ENCODE measurements at places on chromosomes 2 and 18.

DNA sequence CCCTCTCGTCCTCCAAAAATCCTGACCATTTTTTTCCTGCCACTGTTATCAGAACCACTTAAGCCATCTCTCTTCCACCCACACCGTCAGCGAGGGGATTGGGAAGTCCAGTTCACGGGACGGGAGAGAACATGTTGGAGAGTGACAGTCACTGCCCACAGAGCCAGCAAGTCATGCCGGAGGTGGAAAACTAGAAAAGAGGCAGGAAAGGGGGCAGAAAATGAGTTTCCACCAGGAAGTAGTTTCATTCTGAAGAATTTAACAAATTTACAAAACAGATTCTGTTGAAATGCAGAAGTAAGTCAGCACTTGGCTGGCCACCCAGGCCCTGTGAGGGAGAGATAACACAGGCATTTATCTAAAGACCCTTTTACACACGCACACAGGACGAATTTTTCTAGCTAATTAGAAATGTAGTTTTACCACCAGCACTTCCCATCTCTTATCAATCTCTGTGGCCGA is 431.3 kb downstream of the TSN start:
- no peak for DNase-seq

- DNase-seq: no peak
Measured at GRCh38 chr18:22841840-22842239, 91.3 kb upstream of the RBBP8 start.

DNA sequence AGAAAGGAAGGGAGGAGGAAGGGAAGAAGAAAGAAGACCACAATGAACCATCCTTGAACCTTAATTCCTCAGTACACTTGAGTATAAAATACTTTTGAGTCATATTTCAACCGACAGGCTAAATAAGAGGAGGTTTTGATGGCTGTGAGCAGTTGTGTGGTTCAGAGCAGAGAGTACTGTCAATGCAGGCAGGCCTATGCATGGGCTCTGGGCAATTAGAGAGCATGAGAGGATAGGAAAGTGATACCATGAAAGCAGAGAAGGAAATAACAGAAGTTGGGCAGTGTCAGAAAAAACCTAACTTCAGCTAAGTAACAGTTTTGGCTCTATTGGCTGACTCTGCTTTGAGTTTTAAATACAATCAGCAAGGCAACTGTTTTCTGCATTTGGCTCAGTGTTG is 123.6 kb upstream of the STK17B start:
- no peak for DNase-seq

- no peak for DNase-seq
Measured at GRCh38 chr2:238777369-238778067, 70.4 kb upstream of the TWIST2 start.

- DNase-seq: no peak
Measured at GRCh38 chr18:80170395-80171053, 61.5 kb downstream of the ADNP2 start.

DNA sequence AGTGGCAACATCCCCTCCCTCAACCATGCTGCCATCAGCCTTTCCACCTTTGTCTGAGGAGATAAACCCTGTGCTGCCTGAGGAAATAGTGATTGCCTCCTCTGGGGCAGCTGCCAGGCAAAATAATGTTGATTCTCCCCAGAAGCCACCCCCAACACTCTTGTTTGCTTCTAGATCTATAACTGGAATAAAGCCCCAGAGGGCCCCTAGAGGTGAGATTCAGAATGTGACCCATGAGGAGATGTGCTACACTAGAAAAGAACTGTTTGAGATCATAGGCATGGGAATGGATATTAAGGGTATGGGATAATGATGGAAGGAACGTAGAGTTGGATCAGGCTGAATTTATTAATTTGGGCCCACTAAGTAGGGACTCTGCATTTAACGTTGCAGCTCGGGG is 116.3 kb upstream of the RMP24 start:
- DNase-seq: no peak

DNA sequence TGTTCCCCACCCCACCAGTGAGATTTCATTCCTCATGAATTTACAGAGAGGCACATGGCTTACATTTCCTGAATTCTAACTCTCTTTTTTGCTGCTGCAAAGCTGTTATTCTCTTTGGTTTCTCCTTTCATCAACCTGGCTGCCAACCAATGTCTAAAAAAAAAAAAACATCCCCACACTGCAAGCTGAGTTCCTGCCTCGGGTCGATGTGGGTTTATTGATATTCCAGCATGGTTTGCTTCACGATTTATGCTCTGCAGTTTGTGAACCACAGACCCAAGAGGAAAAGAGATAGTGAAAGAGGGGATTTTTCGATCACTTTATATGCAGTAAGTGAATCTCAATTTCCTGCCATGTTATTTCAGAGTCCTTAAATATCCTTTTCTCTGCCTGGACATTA is 363.6 kb downstream of the LPIN1 start:
- DNase-seq: no peak

- DNase-seq: no peak
Measured at GRCh38 chr18:191725-192124, 33.4 kb downstream of the USP14 start.

GRCh38 chr2:196404276-196404675 is 232.9 kb upstream of the STK17B start:
- DNase-seq: no peak

GRCh38 chr2:53202063-53202462 is 565.5 kb upstream of the CHAC2 start:
- DNase-seq: no peak

- DNase-seq: no peak
Measured at GRCh38 chr2:109611467-109612095, 2.2 kb downstream of the SEPTIN10 start.

DNA sequence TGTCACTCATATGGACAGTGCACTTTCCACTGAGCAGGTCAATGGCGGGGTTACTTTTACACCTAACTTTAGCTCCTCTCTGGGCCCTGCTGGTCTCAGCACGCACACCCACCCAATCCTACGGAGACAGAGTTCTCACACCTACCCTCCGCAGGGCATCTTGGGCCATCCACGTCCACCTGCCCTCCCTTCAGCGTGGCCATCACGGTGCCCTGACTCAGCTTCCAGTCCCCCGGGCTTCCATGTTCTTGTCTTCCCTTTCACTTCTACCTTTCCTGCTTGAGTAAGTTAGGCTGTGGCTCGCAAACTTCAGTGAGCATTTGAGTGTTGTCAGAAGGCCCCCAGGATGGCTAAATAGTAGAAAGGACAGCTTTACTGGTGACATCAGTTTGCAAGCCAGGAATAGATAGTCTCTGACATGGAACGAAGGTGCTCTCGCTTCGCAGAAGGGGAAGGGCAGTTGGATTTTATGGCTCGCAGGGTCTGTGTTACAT is 232.4 kb downstream of the SEPTIN10 start:
- no peak for DNase-seq

DNA sequence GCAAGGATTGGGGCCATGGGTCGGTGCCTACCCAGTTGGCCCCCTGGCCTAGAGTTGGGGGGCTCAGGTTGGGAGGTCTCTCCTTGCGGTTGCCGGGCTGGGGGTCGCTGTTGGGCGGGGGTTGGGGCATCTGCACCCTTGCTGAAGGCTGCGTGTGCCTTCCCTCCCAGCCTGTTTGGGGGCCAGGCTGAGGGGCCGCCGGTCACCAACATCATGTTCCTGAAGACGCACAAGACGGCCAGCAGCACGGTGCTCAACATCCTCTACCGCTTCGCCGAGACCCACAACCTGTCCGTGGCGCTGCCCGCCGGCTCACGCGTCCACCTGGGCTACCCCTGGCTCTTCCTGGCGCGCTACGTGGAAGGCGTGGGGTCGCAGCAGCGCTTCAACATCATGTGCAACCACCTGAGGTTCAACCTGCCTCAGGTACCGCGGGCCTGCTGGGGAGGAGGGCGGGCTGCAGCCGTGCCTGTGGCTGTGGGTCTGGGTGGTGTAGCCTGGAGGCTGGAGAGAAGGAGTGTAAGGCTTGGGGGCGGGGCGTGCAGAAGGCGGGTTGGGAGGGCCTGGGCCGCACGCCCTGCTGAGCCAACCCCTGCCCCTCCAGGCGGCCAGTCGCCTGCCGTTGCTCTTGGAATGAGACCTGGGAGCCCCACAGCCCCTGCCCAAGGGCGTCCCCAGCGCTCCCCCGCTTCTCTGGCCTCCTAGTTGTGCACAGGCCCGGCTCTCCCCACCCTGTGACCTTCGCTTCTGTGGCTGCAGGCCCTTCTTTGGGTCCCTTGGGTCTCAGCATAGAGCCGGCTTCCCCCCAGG is 7.2 kb upstream of the NEU4 start:
- no peak for DNase-seq

DNA sequence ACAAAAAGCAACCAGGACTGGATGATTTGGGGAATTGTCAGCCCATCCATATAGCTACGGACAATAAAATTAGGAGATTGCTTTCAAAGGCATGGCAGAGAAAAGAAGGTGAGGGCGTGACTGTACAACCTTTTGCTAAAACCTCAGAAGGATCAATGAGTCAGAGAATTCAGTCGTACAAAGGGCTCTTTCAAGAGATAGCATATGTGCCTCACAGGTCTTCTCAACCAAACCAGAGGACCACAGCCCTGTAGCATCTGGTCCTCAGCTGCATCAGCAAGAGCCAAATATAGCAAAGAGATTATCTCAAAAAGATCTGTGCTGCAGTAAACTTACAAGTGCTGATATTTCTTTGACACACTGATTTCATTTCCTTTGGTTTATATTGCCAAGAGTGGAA is 149.9 kb upstream of the RAB6C start:
- DNase-seq: no peak

GRCh38 chr2:25115902-25116301 is 52.5 kb downstream of the POMC start:
- no peak for DNase-seq

DNA sequence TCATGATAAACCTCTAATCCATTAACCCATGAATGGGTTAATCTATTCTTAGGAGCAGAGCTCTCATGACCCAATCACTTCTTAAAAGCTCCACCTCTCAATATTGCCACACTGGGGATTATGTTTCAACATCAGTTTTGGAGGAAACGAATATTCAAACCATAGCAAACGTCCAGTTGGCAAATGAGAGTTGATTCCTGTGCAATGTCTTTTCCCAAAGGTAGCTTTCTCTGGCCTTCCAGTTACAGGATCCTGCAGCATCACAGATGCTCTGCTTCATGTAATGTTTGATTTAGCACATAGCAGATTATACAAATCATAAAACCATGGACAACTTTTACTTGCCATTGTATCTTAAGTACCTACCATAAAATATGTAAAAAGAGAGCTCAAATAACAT is 481.0 kb downstream of the TNS1 start:
- DNase-seq: no peak

DNA sequence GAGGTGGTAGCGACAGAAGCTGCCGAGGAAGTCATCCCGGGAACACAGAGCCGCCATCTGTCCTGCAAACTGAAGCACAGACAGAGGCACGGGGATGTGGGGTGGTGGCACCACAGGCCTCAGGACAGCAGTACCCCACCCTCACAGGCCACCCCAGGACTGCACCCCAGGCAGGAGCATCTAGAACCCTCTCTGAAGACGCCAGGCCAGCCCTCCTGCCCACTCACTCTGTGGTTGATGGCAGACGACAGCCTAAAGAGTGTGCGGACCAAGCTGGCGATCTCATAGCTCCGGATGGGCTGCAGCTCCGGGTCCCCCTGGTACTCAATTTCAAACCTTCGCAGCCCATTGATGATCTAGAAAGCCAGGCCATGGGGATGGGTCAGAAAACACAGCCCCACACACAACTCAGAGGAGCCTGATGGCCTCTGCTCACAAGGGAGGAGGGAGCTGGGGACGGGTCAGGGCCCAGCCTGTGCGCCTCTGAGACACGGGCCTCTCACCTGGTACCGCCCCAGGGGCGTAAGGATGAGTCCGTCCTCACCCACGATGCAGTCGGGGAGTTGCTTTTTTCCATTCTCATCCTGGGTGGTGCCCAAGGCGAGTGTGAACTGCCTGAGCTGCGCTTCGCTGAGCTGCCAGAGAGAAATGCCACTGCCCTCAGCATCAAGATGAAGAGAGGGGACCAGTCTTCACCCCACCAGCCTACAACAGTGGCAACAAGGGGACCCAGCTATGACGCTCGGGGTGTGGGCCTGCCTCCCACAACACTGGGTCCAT is 8.1 kb upstream of the CCDC74B start:
- no peak for DNase-seq

DNA sequence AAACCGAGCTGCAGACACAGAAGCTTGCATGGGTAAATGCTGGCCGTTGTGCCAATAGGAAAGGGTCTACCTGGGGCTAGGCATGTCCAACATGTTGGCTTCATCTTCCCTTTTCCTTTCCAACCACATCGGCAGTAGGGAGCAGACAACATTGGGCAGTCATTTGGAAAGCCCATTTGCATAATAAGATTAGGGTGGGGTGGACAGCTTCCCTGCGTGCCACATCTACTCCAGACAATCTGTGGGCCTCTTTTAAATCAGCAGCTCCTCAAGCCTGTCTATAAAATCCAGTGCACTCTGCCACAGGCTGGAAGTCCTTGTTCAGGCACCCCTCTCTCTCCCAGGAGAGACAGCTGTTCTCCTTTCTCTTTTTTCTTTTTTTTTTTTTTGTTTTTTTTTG is 203.6 kb upstream of the KYNU start:
- no peak for DNase-seq

- DNase-seq: no peak
Measured at GRCh38 chr2:168574856-168575630, 119.0 kb downstream of the CERS6 start.

DNA sequence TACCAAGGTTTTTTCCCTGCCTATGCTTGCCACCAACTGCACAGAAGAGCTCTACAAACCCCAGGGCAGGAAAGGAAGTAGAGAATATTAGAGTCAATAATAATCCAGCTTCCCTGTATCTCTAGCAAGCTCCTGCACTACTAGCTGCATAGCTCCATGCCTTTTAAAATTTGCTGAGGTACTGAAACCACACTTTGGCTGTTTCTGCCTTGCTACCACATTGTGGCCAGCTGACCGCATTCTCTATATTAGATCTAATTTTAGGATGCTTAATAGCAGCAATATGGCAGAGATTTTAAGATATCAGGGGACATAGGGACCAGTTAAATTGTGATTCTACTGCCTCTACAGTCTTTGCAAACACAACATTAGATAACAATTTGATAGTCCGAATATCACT is 534.6 kb downstream of the MBD2 start:
- DNase-seq: no peak

- no peak for DNase-seq
Measured at GRCh38 chr2:138493334-138493733, 8.2 kb upstream of the SPOPL start.

GRCh38 chr2:40160751-40161218 is 291.1 kb downstream of the SLC8A1 start:
- DNase-seq: no peak

DNA sequence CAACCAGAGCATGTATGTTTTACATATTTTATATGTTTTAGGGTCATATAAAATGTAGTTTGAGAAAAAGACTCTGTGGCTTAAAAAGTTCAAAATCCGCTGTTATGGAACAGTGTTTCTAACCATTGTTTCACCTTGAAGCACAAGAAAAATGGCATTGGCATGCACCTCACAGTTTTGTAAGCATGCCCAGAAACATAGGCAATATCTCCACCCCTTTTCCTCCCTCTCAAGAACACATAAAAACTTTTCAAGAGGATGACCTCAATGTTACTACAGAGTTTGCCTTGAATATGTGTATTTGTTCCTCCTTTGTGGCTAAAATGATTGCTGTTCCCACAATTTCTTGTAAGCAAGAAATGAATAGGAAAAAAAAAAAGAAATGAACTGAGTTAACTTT is 29.3 kb upstream of the SLC40A1 start:
- no peak for DNase-seq
